ENCODE measurements at places on chromosomes 4 and X.

DNA sequence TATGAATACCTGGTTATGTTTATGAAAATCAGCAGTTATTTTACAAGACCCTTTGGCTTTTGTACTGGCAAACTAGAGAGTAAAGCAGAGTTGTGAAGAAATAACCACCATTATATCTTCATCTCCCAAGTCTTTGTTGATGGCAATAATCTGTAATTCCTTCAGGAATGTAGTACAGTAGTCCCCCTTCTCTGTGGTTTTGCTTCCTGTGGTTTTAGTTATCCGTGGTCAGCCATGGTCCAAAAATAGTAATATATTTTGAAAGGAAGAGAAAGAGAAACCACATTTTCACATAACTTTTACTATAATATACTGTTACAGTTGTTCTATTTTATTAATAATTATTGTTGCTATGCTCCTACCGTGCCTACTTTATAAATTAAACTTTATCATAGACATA is 27.8 kb downstream of the BANK1 start:
- DNase-seq: no peak

DNA sequence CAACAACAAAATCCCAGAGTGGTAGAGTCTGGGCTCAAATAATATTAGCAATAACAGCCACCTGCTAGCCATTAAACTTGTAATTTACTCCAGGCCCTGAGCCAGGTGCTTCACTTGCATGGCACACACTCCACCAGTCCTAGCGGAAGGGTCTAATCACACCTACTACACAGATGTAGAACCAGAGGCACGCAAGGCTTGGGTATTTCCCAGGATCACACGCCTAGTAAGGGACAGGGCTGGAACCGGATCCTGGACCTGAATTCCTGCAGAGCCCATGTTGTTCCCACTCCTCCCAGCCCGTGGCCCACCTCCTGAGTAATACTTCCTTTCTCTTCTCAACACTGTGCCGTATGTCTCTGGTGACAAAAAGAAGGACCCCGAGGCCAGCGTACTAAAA is 5.7 kb downstream of the MAGEA1 start:
- DNase-seq: no peak

GRCh38 chr4:156595041-156595440 is 376.6 kb downstream of the PDGFC start:
- no peak for DNase-seq

- no peak for DNase-seq
These were observed 86.6 kb upstream of the PPARGC1A start for GRCh38 chr4:23976423-23976822.
